ENCODE measurements at places on chromosomes 3 and 15.

- DNase-seq, result no peak
Measured at GRCh38 chr3:57421336-57421735, 122.8 kb downstream of the DNAH12 start.

- DNase-seq, result no peak
Measured at GRCh38 chr3:169748670-169749069, 16.2 kb downstream of the TERC start.

- DNase-seq, result no peak
Measured at GRCh38 chr15:71559616-71560015, 250.7 kb upstream of the NR2E3 start.

GRCh38 chr15:58864602-58865424, 68.7 kb downstream of the SLTM start:
- peak; percentile 39 for DNase-seq

GRCh38 chr15:31400222-31400927, 73.7 kb downstream of the KLF13 start:
- no peak for DNase-seq
